Calu3 (cell line): ENCODE measurements at places on chromosomes 6 and 20. TPM values are rescaled to one million over a fixed set of nuclear protein-coding genes. Genes with fewer than 3 reads are reported as not detected.

- H3K36me3 ChIP-seq: no peaks in the 10 kb centered on the region
- DNase-seq: no peak
- H3K4me3 ChIP-seq: peak overlapping the region; percentile 15
- H3K4me1 ChIP-seq: no peaks in the 10 kb centered on the region
- no peak overlapping the region for H3K27ac ChIP-seq
These were observed 4.6 kb downstream of the HLA-DPB1 start for GRCh38 chr6:33080127-33081089.

DNA sequence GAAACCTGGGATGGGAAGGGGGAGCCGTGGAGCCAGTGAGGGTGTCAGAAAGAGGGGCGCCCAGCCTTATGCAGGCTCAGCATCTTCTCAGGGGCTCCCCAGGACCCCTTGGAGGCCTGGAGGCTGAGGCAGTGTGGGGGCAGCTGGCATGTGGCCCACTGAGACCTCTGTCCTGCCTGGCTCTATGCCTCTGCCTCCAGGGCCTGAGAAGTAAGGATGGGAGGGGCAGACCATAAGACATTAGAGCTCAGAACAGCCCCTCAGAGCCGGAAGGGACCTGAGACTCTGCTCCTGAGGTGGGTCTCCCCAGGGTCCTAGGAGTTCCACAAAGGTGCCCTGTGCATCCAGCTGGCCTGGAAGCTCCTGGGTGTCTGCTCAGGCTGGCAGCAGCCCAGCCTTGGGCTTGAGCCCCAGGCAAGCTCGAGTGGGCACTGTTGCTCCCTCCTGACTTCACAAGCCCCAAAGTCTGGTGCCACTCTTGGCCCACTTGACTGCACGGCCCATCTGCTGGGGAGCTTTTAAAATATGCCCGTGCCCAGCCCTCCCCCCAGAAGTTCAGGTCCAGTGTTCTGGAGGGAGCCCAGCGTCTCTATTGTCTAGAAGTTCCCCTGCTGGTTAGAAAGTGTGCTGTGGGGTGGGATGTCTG lies 126.8 kb downstream of the GRM4 start:
- no peaks in the 10 kb centered on the region for H3K36me3 ChIP-seq
- no peak overlapping the region for H3K4me3 ChIP-seq
- no peak overlapping the region for H3K27ac ChIP-seq
- peaks cover 62% of the 10 kb centered on the region for H3K27me3 ChIP-seq
- no peak for DNase-seq
- peaks cover 9% of the 10 kb centered on the region for H3K4me1 ChIP-seq

GRCh38 chr20:34651200-34651599 lies 25.7 kb downstream of the PIGU start:
- no peaks in the 10 kb centered on the region for H3K27me3 ChIP-seq
- DNase-seq: no peak
- peaks cover 24% of the 10 kb centered on the region for H3K4me1 ChIP-seq
- H3K4me3 ChIP-seq: no peak overlapping the region

GRCh38 chr20:25207960-25208534 lies 12.5 kb downstream of the ENTPD6 start:
- no peak for DNase-seq
- H3K36me3 ChIP-seq: no peaks in the 10 kb centered on the region
- H3K4me1 ChIP-seq: peaks cover 6% of the 10 kb centered on the region

DNA sequence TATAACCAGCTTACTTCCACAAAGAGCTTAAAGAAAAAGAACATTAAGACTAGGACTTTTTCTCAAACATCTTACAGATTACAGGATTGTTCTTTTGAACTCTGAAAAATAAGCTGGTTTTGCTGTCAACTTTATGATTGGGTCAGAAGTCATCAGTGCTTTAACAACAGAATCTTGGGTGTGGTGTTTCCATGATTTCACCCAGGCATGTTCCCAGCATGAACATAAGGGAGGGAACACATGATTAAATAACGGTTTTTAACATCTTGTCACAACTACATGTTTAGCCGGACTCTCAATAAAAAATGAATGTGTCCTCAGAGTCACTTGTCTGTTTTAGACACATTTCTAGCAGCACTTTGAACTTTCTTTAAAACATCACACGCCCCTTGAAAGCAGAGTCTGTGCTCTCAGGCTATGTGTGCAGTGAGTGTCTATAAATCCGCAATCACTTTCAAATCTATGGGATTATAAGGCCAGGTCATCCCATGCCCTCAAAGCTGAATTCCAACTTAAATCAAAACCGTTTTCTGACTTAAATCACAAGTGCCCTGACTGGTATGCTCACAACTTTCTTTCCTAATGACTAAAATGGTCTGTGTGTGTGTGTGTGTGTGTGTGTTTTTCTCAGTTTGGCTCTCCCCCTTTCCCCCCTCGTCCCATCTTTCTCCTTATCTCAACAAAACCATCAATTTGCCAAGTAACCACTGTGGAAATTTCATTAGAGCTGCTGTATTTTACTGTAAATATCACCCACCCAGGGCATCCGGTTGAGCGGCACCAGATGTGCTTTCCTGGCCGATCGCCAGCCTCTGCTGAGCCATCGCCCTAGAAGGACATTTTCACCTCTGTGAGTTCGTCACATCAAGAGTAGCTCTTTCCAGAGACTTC lies 216.8 kb upstream of the DTNBP1 start:
- no peaks in the 10 kb centered on the region for H3K36me3 ChIP-seq
- H3K4me1 ChIP-seq: peaks cover 10% of the 10 kb centered on the region
- H3K27me3 ChIP-seq: peaks cover 15% of the 10 kb centered on the region
- no peak overlapping the region for H3K4me3 ChIP-seq

GRCh38 chr6:158027590-158028285 lies 46.1 kb downstream of the SYNJ2 start:
- H3K36me3 ChIP-seq: peaks cover 28% of the 10 kb centered on the region
- H3K4me3 ChIP-seq: peak overlapping the region; percentile 15
- no peaks in the 10 kb centered on the region for H3K27me3 ChIP-seq
- peak overlapping the region; percentile 97 for H3K27ac ChIP-seq
- no peak for DNase-seq

- H3K36me3 ChIP-seq: no peaks in the 10 kb centered on the region
- H3K27me3 ChIP-seq: peaks cover 54% of the 10 kb centered on the region
- DNase-seq: no peak
- H3K4me1 ChIP-seq: no peaks in the 10 kb centered on the region
These were observed 16.1 kb upstream of the GRM4 start for GRCh38 chr6:34161857-34162515.

DNA sequence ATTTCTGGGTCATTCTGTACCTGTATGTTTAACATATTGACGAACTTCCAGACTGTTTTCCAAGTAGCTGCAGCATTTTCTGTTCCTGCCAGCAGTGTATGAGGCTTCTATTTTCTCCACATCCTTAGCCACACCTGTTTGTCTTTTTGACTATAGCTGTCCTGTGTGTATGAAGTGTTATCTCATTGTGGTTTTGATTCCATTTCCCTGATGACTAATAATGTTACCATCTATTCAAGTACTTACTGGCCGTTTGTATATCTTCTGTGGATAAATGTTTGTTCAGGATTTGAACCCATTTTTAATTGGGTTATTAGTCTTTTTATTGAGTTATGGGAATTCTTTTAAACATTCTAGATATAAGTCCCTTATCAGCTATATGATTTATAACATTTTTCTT lies 95.2 kb downstream of the JAG1 start:
- no peaks in the 10 kb centered on the region for H3K36me3 ChIP-seq
- DNase-seq: no peak
- H3K4me3 ChIP-seq: no peak overlapping the region
- H3K4me1 ChIP-seq: peaks cover 16% of the 10 kb centered on the region
- no peaks in the 10 kb centered on the region for H3K27me3 ChIP-seq
- H3K27ac ChIP-seq: no peak overlapping the region

GRCh38 chr6:134331256-134331655 lies 13.3 kb upstream of the SGK1 start:
- H3K27me3 ChIP-seq: no peaks in the 10 kb centered on the region
- no peak overlapping the region for H3K4me3 ChIP-seq
- DNase-seq: no peak
- no peak overlapping the region for H3K27ac ChIP-seq
- no peaks in the 10 kb centered on the region for H3K36me3 ChIP-seq

DNA sequence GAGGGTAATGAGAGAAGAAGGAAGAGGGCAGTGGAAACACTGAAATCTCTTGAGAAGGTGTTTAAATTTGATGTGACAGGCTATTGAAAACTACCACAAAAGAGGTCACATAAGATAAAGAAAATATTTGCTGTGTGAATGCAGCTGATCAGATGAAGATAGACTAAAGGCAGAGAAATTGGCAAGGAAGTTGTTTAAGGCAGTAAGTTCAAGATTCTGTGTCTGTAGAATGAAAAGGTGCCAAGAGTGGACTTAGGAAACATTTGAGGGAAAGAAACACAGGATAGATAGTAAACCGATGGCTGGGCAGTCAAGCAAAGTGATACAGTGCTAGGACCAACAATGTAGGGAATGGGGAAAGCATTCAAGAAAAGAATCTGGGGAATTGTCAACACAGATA lies 332.3 kb upstream of the MARCKS start:
- H3K4me1 ChIP-seq: no peaks in the 10 kb centered on the region
- no peak for DNase-seq
- no peak overlapping the region for H3K27ac ChIP-seq
- no peaks in the 10 kb centered on the region for H3K27me3 ChIP-seq
- H3K36me3 ChIP-seq: no peaks in the 10 kb centered on the region
- no peak overlapping the region for H3K4me3 ChIP-seq

DNA sequence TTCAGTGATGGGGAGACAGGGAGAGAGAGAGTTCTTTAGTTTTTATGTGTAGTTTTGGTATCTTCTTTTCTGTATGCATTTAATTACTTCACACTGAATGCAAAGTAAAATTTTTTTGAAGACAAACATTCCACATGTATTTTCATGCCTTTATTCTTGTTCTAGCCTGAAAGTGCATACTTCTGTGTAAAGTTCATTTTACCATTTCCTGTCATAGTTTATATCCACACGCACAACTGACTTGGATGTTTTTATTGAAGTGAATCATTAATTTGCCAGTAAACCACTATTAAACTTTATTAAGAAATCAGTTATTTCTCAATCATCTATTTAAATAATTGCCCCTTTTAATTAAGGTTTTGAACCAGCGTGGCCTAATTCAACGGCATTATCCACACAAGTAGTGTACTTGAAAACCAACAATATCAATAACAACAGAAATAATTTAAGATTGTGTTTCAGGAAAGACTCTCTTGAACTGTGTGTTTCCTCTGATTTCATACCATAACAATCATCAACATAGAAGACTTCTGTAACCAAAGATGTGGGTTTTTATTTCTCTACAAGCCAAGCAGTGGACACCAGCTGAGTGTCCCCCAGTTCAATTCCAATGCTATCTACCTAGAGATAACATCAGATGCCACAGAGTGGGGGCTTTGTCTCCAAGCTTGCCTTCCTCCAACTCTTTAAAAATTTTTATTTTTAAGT lies 512.7 kb upstream of the JAG1 start:
- H3K27me3 ChIP-seq: no peaks in the 10 kb centered on the region
- H3K36me3 ChIP-seq: no peaks in the 10 kb centered on the region
- no peak overlapping the region for H3K4me3 ChIP-seq
- H3K4me1 ChIP-seq: no peaks in the 10 kb centered on the region
- H3K27ac ChIP-seq: no peak overlapping the region

- H3K4me1 ChIP-seq: peaks cover 4% of the 10 kb centered on the region
- H3K36me3 ChIP-seq: no peaks in the 10 kb centered on the region
- no peak overlapping the region for H3K4me3 ChIP-seq
- H3K27me3 ChIP-seq: peaks cover 77% of the 10 kb centered on the region
- no peak overlapping the region for H3K27ac ChIP-seq
- no peak for DNase-seq
These were observed 15.2 kb upstream of the TOX2 start for GRCh38 chr20:43899274-43900120.

- H3K4me1 ChIP-seq: peaks cover 12% of the 10 kb centered on the region
- H3K27me3 ChIP-seq: no peaks in the 10 kb centered on the region
These were observed 597.7 kb upstream of the CITED2 start for GRCh38 chr6:139972116-139972515.

GRCh38 chr6:85612690-85613474 lies 19.2 kb upstream of the SNX14 start:
- peak overlapping the region; percentile 39 for H3K27ac ChIP-seq
- DNase-seq: no peak
- H3K27me3 ChIP-seq: no peaks in the 10 kb centered on the region
- peaks cover 17% of the 10 kb centered on the region for H3K4me1 ChIP-seq

GRCh38 chr6:167789358-167789757 lies 37.4 kb upstream of the AFDN start:
- H3K27ac ChIP-seq: no peak overlapping the region
- peaks cover 5% of the 10 kb centered on the region for H3K36me3 ChIP-seq
- DNase-seq: no peak
- peaks cover 15% of the 10 kb centered on the region for H3K4me1 ChIP-seq
- no peaks in the 10 kb centered on the region for H3K27me3 ChIP-seq
- H3K4me3 ChIP-seq: no peak overlapping the region

GRCh38 chr20:47675190-47676142 lies 109.8 kb downstream of the SULF2 start:
- H3K27me3 ChIP-seq: no peaks in the 10 kb centered on the region
- H3K4me3 ChIP-seq: no peak overlapping the region
- no peaks in the 10 kb centered on the region for H3K4me1 ChIP-seq
- peaks cover 6% of the 10 kb centered on the region for H3K36me3 ChIP-seq

DNA sequence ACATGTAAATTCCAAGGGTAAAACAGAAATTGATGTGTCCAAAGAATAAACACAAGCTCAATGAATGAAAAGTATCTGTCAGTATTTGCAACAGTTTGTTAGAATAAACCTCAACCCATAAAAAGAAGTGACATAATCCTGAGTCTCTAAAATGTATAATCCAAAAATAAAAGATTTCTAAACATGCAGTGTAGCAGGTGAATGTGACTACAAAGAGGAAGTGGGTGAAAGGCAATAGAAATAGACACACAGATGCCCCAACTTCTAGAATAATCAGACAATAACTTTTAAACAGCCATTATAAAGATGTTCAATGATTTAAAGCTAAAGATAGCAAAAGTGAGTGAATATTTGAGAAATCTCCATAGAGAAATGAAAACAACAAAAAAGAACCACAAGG lies 1009.2 kb upstream of the GJE1 start:
- no peaks in the 10 kb centered on the region for H3K27me3 ChIP-seq
- H3K36me3 ChIP-seq: no peaks in the 10 kb centered on the region
- no peaks in the 10 kb centered on the region for H3K4me1 ChIP-seq
- no peak for DNase-seq

GRCh38 chr6:7723041-7723447 lies 2.9 kb upstream of the BMP6 start:
- H3K36me3 ChIP-seq: peaks cover 7% of the 10 kb centered on the region
- peaks cover 52% of the 10 kb centered on the region for H3K27me3 ChIP-seq
- H3K4me1 ChIP-seq: no peaks in the 10 kb centered on the region
- DNase-seq: peak; percentile 68
- no peak overlapping the region for H3K4me3 ChIP-seq

GRCh38 chr6:37473364-37474095 lies 26.2 kb downstream of the CCDC167 start:
- no peak for DNase-seq
- no peak overlapping the region for H3K27ac ChIP-seq
- peaks cover 10% of the 10 kb centered on the region for H3K36me3 ChIP-seq
- no peaks in the 10 kb centered on the region for H3K4me1 ChIP-seq
- no peak overlapping the region for H3K4me3 ChIP-seq

PGC gene
- total RNA-seq: not detected in 2 replicates

ADTRP gene
- 0.54 TPM in 1 of 2 replicates, not detected in the other for total RNA-seq

XKR7 gene
- not detected in 2 replicates for total RNA-seq

TMEM151B gene
- total RNA-seq: 0.12 TPM in 1 of 2 replicates, not detected in the other

SRMS gene
- not detected in 2 replicates for total RNA-seq

EPPIN gene
- total RNA-seq: not detected in 2 replicates

BPIFB2 gene
- not detected in 2 replicates for total RNA-seq

LY6G6F gene
- total RNA-seq: not detected in 2 replicates
